ENCODE measurements at places on chromosomes 4 and X.

- DNase-seq = no peak
These were observed at the start of gene TMEM156 for GRCh38 chr4:39032218-39033085. Gene TMEM156 (minus strand): TSS chr4:39032409. CDS start chr4:39032313, 96 bp downstream.

DNA sequence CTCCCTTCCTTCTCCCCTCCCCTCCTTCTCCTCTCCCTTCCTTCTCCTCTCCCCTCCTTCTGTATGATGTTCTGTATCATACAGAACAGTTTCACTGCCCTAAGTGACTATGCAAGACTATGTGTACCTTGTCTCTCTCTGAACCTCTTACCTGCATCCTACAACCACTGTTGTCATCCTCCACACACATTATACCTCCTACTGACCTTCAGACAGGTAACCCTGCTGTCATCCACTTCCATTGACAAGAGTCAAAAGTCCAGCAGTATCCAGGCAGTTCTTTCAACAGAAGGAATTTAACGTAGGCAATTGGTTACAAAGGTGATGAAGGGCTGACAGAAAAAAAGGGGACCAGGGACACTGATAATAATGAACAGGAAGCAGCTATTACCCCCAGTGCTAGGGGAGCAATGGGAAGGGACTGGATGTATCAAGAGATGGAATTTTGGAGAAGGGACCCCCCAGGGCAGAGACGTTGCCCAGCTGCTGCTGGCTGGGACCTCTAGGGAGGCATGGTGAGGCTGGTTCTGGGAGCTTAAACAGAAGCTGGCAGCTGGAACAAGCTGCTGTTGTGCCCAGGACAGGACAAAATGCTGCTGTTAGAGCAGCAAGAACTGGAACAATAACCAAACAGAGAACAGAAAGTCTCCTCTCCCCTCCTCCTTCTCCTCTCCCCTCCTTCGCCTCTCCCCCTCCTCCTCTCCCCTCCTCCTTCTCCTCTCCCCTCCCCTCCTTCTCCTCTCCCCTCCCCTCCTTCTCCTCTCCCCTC, 84.7 kb downstream of the DCTD start:
- no peak for DNase-seq

DNA sequence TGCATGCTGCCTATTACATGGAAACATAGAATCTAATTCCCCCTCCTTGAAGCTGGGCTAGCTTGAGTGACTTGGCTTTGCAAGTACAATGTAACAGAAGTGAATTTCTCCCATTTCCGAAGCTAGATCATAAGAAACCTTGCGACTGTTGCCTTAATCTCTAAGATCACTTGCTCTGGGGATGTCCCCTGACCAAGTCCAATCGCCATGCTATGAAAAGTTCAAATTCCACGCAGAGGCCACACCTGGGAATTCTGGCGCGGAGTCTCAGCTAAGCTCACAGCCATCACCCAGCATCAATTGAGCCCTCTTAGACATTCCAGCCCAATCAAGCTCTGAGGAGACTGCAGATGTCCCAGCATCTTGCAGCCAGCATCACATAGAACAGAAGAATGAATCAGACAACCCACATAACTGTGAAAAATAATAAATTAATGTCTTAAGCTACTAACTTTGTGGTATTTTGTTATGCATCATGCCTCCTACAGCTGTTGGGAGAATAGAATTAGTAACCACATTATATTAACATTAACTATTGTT, 27.0 kb downstream of the GPM6A start:
- no peak for DNase-seq

GRCh38 chr4:153778383-153778782, 10.5 kb downstream of the SFRP2 start:
- DNase-seq = no peak

DNA sequence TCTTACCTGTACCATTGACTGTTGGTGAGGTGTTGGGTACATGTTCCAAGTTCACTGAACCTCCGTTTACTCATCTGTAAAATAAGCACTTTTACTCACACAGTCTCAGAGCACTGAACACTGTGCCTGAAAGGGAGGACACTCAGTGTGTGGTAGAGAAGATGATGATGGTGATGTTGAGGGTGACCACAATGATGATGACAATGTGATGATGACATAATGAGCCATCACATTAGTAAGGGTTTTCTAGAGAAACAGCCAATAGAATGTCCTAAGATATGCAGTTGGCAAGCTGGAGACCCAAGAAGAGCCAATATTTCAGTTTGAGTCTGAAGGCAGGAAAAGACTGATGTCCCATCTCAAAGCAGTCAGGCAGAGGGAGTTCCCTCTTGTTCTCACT, 315.4 kb upstream of the IGFBP7 start:
- no peak for DNase-seq

GRCh38 chr4:119165767-119166166, 30.1 kb downstream of the MYOZ2 start:
- no peak for DNase-seq

- DNase-seq = no peak
These were observed 2.0 kb upstream of the HPGD start for GRCh38 chr4:174524242-174524641.

DNA sequence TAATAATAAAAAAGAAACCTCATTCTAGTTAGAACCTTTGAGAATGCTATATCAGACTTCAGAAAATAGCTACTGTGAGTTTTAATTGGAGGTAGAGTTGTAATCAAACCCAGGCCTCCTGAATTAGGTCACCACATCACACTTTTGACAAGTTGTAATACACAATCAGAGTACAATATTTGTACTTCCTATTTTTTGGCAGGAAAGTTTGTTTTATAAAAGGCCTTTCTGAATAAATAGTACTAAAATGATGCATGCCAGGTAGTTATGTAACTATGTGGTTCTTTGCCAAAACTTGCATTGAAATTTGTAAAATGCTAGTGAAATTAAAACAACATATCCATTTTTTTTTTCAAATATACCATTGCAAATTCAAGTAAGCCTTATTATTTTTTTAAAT, 26.8 kb downstream of the ADH7 start:
- DNase-seq = no peak

- no peak for DNase-seq
These were observed 9.6 kb upstream of the ABLIM2 start for GRCh38 chr4:8168232-8168631.

DNA sequence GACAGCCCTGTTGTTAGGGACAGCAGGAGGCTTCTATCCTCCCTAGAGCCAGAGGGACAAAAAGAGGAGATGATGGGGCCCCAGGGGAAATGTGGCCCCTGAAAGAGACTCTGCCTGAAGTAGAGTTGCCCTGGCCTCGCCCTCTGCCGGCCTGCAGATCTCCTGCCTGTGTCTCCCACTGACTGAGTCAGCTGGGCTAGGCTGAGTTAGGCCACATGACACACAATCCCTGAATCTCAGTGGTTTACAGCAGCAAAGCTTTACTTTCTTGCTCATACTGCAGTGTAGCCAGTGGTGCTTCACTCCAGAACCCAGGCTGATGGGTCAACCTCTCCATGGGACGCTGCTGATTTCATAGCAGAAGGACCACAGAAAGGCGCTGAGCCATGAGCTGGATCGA, 23.5 kb downstream of the DRD5 start:
- DNase-seq = no peak

DNA sequence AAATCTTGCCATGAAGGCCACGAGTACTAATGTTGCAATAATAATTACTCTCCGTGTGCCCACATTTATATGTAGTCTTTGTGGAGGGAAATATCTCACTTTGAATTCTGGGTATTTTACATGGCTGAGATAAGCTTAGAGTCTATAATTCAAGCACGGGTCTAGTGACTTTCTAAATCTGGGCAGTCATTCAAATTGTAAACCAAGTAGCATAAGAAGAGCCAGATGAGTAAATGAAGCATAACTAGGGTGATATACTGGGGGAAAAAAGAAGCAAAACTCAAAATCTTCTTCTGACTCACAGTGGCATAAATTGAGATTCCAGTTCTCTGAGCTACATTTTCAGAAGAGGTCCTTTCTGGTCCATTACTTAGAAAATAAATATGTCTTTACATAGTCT, 53.0 kb downstream of the MAPK10 start:
- DNase-seq = no peak

- DNase-seq = no peak
These were observed 1.6 kb upstream of the AP1S2 start for GRCh38 chrX:15856222-15856587.

DNA sequence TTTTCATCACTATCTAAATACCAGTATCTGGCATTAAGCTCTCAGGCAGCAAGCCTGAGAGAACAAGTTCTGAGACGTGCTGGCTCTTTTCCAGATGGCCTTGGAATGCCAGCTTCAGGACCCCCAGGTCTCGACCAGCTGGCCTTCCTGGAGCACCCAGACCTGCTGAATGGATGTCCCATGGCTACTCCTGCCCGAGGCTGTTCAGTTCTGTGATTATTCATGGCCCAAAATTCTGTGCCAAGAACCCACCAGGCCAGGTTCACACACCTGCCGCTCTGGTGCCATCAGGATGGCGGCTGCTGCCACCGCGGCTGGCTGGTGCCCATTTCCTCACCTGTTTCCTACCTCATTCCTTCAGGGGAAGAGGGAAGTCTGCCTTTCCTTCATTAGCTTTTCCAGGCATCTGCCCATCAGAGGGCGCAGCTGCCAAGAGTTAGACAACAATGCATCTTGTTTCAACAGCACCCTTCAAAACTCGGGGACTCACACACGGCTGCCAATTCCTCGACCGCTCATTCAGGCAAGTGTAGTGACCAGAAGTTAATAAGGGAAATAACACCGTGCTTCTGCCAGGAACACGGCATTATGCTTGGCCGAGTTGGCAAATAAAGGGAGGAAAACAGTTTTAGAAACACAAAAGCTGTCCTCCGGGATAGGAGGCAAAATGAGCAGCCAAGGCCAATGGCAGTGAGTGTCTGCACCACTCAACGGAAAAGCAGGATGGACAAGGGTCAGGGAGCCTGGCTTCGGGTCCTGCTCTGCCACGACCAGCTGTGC, 173.8 kb downstream of the NSUN7 start:
- no peak for DNase-seq

DNA sequence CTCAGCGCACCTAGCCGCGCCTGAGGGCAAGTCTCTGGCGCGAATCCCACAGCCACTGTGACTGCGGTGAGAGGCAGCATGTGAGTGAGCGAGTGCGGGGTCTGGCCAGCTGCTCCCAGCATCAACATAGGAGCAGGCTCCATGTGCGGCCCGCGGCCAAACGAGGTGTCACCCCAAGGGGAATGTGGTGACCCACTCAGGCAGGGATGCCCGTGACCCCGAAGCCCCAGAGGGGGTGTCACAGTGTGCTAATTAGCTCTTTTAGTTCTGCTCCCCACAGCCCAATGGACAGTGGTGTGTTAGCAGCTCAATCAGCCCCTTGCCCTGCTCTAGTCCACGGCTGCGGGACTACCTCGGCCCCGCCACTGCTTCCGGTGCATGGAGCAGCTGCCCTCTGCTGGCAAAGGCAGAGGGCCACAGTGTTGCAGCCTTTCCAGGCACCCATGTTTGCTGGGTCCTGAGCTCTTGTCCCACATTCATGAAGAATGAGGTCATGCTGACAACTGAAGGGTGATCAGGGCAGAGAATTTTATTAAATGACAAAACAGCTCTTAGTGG, 61.4 kb downstream of the AGA start:
- no peak for DNase-seq

Data from CD8-positive, alpha-beta memory T cell (primary cell).